ENCODE measurements at places on chromosomes 7 and 10. TPM values are rescaled to one million over a fixed set of nuclear protein-coding genes. Genes with fewer than 3 reads are reported as not detected.

DNA sequence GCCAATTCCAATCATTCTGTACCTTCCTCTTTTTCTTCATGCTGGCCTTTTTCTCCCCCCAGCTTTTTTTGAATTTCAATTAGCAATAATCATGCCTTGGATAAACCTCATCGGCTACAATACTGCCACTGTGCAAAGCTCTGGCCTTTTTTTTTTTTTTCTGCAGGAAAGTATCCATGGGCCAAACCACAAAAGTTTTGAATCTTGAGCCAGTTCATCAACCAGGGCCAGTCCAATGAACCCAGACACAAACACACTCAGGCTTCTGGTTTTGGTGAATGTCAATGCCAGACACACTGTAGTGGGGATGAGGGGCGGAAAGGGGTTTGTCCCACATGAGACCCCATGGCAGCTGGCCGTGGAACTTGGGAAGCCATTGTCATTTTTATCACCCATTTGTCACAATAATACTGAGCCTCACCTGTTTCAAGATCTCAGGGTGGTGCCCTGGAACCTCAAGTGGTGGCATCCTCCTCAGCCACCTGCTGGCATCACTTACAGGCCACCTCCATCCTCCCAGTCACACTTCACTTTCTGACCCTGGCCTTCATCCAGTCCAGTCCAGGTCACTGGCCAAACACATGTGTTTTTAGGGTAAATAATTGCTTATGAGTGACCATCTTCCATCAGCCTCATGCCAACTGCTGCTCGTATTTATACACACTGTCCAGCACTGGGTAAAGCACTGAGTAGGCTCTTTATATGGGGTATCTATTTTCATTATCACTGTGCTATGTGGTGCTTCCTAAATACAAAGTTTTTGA lies 40.8 kb upstream of the TSPAN33 start:
- DNase-seq = no peak

DNA sequence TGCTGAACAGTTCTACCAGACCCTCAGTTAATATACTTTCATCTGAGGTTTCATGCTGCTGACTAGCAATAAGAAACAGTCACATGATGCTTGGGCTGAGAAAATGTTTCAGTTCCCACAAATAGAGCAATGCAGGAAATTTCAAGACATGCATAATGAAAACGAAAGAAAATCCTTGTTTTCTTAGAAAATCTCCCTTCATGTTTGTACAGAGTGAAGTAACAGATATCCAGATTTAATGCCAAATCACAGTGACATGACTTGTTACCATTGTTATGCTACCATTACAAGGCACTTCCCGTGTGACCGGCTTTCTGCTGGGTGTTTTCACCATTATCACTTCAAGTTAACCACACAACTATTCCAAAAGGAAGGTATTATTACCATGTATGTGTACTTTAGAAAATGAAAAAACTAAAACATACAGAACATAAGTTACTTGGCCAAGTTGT lies 121.7 kb downstream of the DOCK4 start:
- no peak for DNase-seq

DNA sequence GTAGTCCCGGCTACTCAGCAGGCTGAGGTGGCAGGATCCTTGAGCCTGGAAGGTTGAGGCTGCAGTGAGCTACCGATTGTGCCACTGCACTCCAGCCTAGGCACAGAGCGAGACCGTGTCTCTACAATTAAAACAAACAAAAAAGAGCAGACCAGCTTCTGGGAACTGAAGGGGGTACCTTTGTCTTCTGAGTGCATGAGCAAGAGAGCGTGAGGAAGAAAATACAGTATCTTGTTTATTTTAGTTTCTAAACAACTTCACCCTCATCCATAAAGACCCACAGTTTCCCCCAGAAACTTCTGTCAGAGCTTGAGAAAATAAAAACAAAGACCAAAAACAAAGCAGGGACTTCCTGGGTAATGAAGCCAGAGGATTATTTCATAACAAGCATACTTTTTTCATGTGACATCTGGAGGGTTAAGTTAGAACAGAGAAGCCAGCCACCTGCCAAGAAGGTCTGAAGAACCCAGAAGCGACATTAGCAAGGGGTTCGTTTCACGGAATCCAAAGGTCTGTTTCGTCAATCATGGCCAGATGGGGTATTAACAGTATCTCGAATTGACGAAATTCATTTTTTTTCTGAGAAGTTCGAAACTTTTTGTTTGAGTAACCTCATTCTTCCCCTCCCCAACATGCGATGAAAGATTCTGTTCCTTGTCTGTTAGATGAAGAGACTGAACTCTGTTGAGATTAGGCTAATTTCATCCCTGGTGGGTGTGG lies 10.2 kb upstream of the IL2RA start:
- DNase-seq = no peak

DNA sequence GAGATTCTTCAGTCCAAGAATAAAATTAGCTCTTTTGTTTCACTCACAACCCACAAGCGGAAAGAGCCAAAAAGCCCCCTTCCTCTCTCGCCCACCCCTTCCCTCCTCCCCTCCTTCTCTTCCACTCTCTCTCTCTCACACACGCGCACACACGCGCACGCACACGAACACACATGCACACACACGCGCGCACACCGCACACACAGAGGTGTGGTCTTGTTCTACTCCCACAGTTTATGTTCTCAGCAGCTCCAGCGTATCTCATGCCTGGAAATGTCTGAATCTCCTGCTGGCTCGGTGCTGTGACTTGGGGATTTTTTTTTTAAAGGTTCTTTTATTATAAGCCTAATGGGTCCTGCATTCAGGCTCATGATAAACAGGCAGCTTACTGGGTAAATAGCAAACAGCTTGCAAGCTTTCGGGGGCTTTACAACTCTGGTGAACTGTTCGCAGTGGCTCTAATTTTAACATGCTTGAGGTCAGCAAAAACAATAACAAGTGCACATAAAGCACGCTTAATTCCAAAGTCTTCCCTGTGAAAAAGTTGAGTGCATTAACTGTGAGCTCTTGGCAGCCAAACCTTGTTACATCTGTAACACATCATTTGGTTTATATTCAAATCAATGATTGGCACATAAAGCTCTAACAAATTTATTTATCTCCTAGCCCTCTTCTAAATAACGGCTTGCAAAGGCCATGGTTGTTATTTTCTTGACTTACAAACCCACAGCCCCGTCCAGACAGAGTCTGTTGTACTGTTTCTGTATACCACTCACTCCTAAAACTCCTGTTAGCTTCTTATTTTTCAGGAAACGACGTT lies 424.1 kb upstream of the MGMT start:
- DNase-seq = no peak

DNA sequence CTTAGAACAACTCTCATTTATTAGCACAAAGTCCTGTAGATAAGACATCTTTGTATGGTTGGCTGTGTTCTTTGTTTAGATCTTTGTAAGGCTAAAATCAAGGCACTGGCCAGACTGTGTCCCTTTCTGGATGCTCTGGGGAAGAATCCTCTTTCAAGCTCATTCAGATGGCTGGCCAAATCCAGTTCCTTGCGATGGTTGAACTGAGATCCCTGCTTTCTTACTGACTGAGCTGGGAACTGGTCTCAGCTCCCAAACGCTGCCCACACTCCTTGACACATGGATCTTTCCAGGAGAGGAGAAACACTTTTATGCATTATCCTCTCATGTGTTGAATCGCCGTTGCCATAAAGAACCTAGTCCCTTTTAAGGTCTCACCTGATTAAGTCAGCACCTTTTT lies 586.5 kb upstream of the IGFBP3 start:
- no peak for DNase-seq

DNA sequence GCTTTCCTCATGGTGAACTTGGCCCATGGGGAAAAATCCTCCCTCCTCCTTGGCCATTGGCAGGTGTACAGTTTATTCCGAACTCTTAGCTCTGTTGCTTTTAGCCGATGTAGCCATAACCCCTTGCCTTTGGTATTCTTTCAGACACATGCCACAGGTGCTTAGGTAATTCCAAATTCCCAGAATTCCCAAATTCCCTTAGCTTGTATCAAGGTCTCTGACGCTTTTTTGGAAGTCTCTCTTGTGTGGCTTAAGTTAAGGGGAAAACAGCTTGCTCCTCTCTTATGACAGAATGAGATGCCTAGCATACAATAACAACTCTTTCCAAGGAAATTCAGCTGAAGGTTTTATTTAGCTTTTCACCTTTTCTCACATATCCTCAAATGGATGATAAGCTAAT lies 68.0 kb downstream of the SUGCT start:
- DNase-seq = no peak

GRCh38 chr10:26544932-26545331 lies 106.8 kb downstream of the APBB1IP start:
- DNase-seq = no peak

GRCh38 chr7:30028749-30029635 lies 780 bp downstream of the PLEKHA8 start:
- DNase-seq = no peak

The APBB1IP gene
- total RNA-seq = 2.9 TPM

The RASSF4 gene
- 50.6 TPM for total RNA-seq

The NPFFR1 gene
- total RNA-seq = 0.10 TPM

The METTL27 gene
- total RNA-seq = 1.6 TPM

Measured in mucosa of descending colon (tissue), 3 donors.